CD4-positive, alpha-beta T cell treated with Interleukin-2 at 100 ng/mL for 4 hours (primary cell): ENCODE measurements at places on chromosomes 4 and X.

GRCh38 chr4:80948995-80949394 lies 81.5 kb upstream of the BMP3 start:
- DNase-seq: no peak

DNA sequence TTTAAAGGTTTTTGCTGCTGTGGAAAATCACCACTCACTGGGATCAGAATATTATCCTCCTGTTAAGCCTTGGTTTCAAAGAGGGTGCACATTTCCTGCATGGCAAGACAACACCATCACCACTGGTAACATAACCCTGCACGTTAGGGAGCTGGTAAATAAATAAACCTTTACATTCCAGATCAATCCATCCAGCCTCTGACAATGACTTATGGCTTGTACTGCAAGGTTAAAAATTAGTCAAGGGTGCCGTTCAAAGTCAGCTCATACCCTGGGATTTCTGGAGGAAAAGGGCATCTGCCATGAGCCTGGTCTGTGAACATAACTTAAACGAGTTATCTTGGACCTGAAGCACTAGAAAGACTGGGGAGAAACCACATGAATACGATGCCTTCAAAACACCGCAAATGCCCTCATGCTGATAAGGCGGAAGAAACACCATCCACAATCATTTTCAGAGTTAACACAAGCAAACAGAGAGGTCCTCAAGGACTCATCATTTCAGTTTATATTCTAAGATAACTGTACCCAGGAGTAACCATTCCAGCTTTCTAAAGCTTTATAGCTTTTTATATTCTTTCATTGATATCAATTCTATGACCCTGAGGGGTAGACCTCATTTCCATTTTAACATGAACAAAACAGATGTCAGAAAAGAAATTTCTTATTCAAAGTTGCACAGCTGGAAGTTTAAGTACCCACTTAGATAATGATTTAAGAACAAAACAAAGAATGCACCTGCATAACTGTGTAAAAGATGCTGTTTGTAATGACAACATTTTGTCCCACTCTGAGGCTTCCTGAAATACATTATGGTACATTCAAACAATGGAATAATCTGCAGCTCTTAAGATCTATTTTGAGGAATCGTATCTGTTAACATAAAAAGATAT lies 103.1 kb downstream of the NPNT start:
- no peak for DNase-seq

DNA sequence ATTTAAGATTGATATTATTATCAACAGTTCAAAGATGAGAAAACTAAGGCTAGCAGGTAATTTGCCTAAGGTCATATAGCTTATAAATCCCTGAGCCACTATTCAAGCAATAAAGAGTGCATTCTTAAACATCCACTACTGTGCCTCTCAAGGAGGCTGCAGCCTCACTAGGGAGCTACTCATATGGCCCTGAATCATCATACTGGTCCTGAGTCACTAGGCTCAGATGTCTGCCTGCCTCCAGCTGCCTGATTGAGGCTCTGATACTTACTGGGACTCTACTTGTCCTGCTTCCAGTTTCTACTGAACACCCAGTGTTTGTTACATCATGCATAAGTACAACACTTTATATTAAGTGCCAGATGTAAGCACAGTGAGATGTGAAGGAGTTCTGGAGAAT lies 110.7 kb downstream of the AASDH start:
- DNase-seq: no peak

DNA sequence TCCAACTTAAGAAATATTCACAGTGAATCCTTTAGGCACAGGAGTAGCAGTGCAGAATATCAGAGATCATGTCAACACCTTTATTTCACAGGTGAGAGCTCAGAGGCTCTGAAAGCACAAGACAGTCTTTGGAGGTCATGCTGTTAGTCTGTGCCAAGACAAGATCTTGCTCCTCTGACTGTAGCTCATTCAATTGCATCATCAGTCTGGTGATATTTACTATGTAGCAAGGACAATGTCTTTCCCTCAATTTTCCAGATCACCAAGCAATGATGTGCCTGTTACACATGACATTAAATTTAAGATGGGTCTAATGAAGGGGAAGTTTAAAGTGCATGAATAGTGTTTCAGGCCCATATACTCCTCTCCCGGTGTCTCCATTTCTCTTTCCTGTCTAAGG lies 277.5 kb downstream of the IL15 start:
- DNase-seq: no peak

DNA sequence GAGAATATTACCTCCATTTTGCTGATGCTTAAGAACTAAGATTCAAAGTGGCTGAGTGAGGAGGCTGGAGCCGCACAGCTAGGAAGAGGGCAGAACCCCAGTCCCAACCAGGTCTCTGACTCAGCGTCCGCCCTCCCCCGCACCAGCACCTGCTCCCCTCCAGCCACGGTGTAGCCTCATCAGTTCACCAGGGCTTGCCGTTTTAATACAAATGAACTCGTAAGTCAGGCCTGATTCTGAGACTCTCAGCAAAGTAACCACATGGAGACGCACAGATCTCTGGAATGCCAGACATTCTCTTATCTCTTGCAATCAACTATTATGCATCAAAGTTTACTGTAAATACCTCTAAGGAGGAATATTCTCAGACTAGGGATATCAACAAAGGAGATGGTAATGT lies 52.4 kb downstream of the ENPP6 start:
- DNase-seq: no peak

GRCh38 chrX:39381422-39381821 lies 580.2 kb downstream of the MID1IP1 start:
- no peak for DNase-seq
